ENCODE measurements at places on chromosomes 1 and 21.

DNA sequence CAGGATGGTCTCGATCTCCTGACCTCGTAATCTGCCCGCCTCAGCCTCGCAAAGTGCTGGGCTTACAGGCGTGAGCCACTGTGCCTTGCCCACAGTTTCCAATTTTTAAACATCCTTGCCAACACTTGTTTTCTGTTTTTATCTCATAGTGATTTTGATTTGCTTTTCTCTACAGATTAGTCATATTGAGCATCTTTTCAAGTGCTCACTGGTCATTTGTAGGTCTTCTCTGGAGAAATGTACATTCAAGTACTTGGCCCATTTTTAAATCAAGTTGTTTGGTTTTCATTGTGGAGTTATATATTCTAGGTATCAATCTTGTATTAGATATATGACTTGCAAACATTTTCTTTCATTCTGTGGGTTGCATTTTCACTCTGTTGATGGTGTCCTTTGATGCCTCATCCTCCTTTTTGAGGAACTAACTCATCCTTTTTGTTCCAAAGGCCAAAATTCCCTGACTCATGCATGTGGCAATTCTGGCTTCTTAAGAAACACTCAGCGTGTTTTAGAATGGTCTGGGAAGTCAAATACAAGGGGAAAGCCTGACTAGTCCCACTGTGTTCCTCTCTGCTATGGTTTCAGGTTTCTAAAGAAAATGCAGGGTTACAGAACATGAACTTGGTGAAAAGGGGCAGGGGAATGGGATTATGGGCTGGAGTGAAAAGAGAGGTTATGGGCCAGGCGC lies 37.3 kb downstream of the PTAFR start:
- no peak for DNase-seq

DNA sequence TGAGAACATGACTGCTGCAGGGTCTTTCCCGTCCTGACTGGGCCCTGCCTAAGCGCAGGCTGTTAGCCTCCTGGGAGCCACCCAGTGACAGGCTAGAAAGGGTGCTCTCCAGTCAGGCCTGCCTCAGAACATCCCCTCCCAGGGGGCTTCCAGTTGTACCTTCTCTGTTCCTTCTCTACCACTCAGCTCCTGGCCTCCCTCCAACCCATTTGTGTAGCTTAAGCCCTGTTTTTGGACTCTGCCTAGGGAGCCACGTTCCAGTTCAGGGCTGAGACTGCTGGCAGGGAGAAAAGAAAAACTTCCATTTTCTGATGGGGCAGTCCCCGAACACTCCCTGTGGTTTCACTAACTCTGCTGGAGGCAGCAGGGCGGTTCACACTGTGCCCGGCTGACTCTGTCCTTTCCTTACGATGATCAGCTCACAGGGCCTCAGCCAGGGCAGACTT lies 15.3 kb upstream of the POU3F1 start:
- DNase-seq: no peak

- peak; percentile 16 for DNase-seq
Measured at GRCh38 chr1:149883598-149884247, 15.6 kb upstream of the BOLA1 start.

- DNase-seq: no peak
Measured at GRCh38 chr1:46690931-46691421, 19.3 kb downstream of the TEX38 start.

- DNase-seq: no peak
Measured at GRCh38 chr1:224333939-224334786, 4.2 kb upstream of the NVL start.

GRCh38 chr1:229147072-229147471 lies 123.8 kb upstream of the RAB4A start:
- DNase-seq: no peak

DNA sequence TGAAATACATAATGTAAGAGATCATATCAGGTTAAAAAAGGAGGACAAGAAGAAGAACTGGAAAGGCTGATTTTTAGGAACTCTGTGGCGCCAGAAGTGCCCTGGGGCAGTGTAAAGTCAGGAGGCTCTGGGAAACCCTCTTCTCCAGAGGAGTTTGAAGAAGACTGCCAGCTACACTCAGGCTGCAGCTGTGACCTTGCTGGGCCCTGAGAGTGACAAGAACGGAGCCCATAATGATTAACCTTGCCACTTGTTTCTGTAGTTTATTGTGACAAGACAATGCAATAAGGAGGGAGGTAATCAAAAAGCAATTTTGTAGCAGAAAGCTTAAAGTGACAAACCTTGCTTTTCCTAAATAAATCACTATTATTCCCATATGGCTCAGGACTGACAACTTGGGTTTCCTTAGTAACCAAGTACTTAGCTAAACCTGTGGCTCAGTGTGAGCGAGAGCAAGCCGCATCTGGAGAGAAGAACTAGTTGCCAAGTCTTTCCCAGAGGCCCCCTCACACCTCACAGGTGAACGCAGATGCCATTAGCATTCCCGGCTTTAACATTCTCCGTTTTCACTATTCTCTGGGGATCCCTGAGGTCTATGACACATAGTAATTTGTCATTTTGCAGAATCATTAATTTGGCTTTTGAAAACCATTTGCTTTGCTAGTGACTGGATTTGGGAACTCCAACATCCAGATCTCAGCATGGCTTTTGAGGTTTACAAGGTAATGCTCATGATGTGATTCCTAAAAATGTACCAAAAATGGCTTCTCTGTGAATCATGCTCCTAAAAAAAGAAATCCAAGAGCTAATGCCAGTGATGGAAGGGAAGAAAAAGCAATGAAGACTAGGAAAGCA lies 115.9 kb downstream of the OMA1 start:
- DNase-seq: no peak

GRCh38 chr1:86114816-86115400 lies 41.7 kb downstream of the COL24A1 start:
- DNase-seq: no peak

- no peak for DNase-seq
Measured at GRCh38 chr1:2311184-2312032, 79.9 kb downstream of the MORN1 start.

GRCh38 chr1:6389971-6390370 lies 3.6 kb downstream of the ACOT7 start:
- DNase-seq: no peak

- peak; percentile 78 for DNase-seq
Measured at GRCh38 chr1:15027515-15027986, 126.0 kb upstream of the TMEM51 start.

- DNase-seq: no peak
Measured at GRCh38 chr1:5410652-5411051, 581.6 kb downstream of the NPHP4 start.

- no peak for DNase-seq
Measured at GRCh38 chr1:211935448-211935970, 99.8 kb downstream of the INTS7 start.

DNA sequence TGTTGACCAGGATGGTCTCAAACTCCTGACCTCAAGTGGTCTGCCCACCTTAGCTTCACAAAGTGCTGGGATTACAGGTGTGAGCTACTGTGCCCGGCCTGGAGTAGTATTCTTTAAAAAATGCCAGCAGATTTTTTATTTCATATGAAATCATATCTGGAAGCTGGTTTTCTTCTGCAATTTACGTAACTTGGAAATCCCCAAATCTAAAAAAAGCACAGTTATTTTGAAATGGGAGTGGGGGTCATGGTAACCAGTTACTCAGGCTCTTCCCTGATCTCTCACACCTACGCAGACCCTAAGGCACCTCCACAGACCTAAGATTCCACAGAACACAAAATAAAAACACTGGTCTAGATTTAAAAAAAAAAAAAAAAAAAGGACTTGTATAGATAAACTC lies 219.8 kb downstream of the DAB1 start:
- no peak for DNase-seq

- no peak for DNase-seq
Measured at GRCh38 chr1:15628003-15628402, 10.7 kb downstream of the DDI2 start.

DNA sequence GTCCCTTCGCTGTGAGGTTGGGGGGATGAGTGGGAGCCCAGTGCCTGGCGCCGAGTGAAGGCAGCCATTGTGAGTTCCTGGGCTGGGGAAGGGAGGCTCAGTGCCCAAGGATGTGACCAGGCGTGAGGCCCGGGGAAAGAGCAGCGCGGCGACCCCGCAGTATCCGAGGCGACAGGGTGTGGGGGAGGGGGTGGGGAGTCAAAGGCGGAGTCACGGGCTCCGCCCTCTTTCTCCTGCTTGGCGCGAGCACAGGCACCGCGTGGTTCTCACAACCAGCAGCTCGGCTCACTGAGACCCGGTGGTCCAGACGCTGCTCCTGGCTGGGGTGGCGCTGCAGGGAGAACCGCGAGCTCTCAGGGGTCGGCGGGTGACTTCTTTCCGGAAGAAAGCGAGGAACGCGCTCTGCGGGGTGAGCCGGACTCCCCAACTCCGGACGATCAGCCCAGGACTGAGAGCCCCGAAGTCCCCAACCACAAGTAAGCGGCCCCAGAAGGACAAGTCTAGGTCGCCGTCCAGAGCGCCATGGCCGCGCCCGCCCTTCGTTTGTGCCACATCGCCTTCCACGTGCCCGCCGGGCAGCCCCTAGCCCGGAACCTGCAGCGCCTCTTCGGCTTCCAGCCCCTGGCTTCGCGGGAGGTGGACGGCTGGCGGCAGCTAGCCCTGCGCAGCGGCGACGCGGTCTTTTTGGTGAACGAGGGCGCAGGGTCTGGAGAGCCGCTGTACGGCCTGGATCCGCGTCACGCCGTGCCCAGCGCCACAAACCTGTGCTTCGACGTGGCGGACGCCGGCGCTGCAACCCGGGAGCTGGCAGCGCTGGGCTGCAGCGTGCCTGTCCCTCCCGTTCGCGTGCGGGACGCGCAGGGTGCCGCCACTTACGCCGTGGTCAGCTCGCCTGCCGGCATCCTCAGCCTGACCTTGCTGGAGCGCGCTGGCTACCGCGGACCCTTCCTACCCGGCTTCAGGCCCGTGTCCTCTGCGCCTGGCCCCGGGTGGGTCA lies at the start of gene HPDL:
Gene HPDL (plus strand): TSS at position 269 of the 997 bp plus-strand sequence. CDS start 254 bp downstream, at position 523.
- DNase-seq: peak; percentile 77

- no peak for DNase-seq
Measured at GRCh38 chr1:115283681-115284146, 54.3 kb downstream of the NGF start.

- no peak for DNase-seq
Measured at GRCh38 chr1:242225767-242226573, 227.1 kb upstream of the MAP1LC3C start.

DNA sequence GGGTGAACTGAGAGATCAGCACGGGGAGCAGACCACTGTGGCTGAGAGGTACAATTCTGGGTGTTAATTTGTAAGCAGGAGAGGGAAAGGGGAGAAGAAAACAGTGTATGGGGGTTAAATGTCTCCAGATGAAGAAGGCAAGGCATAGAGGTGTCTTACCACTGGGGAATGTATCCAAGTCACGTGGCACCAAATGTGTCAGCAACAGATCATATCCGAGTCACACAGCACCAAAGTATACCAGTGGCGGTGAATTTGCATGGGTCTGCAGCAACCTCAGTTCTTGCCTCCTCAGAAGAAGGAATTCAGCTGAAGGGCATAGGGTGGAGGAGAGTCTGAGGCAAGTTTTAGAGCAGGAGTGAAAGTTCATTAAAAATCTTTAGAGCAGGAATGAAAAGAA lies 21.2 kb upstream of the SYCP1 start:
- DNase-seq: no peak

DNA sequence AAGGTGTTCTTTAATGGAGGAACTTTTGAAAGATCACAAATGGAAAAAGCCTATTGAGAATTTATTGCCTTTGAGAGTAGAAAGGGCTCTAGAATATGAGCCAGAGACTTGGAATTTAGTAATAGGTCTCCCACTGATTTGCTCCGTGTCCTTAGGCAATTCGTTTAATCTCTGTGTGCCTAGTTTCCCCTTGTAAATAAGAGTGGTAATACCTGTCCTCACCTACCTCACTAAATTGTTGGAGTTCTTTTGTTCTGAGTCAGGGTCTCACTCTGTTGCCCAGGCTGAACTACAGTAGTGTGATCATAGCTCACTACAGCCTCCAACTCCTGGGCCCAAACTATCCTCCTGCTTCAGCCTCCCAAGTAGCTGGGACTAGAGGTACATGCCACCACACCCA lies 15.0 kb upstream of the TEKT2 start:
- DNase-seq: no peak

GRCh38 chr1:19186001-19186400 lies 24.1 kb downstream of the UBR4 start:
- DNase-seq: no peak

- no peak for DNase-seq
Measured at GRCh38 chr1:71304125-71304524, 223.3 kb upstream of the ZRANB2 start.

DNA sequence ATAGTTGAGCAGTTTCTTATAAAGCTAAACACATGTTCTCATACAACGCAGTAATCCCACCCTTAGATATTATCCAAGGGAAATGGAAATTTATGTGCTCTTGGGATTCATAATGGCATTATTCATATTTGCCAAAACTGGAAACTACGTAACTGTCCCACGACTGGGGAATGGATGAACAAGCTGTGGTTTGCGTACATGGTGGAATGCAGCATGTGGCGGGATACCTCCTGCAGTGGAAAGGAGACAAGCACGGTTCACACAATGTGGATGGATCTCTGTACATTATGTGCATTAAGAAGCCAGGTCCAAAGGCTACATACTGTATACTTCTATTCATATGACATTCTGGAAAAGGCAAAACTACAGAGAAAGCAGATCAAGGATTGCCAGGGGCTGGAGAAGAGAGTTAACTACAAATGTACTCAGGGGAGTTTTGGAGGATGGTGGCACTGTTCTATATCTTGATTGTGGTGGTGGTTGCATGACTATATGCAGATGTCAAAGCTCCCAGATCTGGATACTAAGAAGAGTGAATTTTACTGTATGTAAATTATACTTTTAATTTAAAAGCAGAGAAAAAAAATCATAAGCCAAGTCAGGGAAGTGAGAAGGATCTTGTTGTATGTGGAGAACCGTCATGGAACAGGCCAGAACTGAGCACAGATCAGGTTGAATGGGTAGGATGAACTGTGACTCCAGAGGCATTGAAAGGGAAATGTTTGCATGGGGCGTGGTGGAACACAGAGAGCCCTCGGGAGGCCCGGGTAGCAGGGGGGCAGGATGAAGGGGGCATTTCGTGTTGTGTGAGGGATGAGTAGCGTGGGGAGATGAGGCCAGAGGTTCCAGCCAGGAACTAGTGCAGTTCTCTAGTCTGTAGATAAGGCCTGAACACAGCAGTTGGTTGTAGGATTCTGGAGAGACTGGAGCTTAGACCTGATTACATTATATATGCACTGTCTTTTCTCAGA lies 90.7 kb downstream of the GALNT2 start:
- no peak for DNase-seq

GRCh38 chr1:63575340-63575826 lies 17.8 kb upstream of the PGM1 start:
- DNase-seq: no peak

- no peak for DNase-seq
Measured at GRCh38 chr1:165886983-165887382, 59.6 kb downstream of the UCK2 start.

GRCh38 chr1:171127501-171127900 lies 36.8 kb downstream of the FMO3 start:
- no peak for DNase-seq

DNA sequence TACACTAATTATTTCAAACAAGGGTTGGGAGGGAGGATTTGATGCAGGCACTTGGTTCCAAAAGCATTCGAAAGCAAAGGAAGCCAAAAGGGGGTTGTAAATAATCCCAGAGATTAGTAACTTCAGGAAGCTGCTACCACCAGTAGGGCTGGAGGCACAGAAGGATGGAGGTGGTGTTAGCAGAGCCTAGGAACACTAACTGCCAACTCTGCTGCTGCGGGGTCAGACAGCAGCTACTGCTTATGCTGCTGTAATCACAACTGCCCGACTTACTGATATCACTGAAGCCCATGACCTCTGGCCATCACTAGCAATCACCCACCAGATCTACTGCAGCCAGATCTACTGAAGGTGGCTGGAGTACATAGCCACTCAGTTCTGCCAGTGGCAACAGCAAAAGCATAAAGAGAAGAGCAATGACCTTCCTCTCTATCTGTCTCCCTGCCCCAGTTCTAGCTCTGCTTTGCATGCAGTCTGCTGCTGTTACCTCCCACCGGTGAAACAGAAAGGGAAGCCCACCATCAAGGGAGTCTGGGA lies 408.5 kb downstream of the PLPP3 start:
- DNase-seq: no peak

Measured in type B pancreatic cell (in vitro differentiated cells).